ENCODE measurements at places on chromosomes 5 and 9. TPM values are rescaled to one million over a fixed set of nuclear protein-coding genes. Genes with fewer than 3 reads are reported as not detected.

GRCh38 chr5:98309785-98310598 is 463.5 kb upstream of the RGMB start:
- no peaks in the 10 kb centered on the region for H3K4me1 ChIP-seq
- H3K27me3 ChIP-seq = no peaks in the 10 kb centered on the region
- no peak overlapping the region for H3K4me3 ChIP-seq

- no peak for DNase-seq
- H3K36me3 ChIP-seq = no peaks in the 10 kb centered on the region
- no peak overlapping the region for H3K27ac ChIP-seq
- H3K27me3 ChIP-seq = peaks cover 25% of the 10 kb centered on the region
- peaks cover 36% of the 10 kb centered on the region for H3K4me1 ChIP-seq
These were observed 34.0 kb downstream of the RASGEF1C start for GRCh38 chr5:180175015-180175431.

DNA sequence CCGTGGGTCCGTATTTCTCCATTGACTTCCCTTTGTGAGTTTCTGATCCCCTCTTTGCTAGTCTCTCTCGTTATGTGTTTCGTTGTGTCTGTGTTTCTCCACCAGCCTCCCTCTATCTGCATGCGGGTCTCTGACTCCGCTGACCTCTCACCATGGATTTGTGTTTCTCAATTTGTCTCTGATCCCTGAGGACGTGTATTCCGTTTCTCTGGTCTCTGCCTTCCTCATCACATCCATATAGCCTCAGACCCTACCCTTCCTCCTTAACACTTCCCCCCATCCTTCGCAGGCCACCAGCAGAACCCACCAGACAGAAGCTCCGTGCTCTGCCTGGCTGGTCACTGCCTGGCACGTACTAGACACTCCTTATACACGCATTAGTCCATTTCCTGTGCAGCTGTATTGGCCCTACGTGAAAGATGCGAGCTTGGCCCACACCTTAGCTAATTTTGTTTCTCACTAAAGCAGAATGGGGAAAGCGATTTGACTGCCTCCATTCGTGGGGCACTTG is 631 bp downstream of the B4GALT7 start:
- DNase-seq = no peak
- H3K36me3 ChIP-seq = peaks cover 12% of the 10 kb centered on the region
- H3K27ac ChIP-seq = peak overlapping the region; percentile 95
- no peaks in the 10 kb centered on the region for H3K27me3 ChIP-seq

- no peaks in the 10 kb centered on the region for H3K27me3 ChIP-seq
- no peaks in the 10 kb centered on the region for H3K4me1 ChIP-seq
- no peak for DNase-seq
- H3K27ac ChIP-seq = no peak overlapping the region
These were observed 30.9 kb upstream of the RAI14 start for GRCh38 chr5:34625246-34625645.

- peaks cover 16% of the 10 kb centered on the region for H3K36me3 ChIP-seq
- peak overlapping the region; percentile 88 for H3K27ac ChIP-seq
- peak; percentile 49 for DNase-seq
- peaks cover 37% of the 10 kb centered on the region for H3K4me1 ChIP-seq
- H3K4me3 ChIP-seq = peak overlapping the region; percentile 81
- no peaks in the 10 kb centered on the region for H3K27me3 ChIP-seq
These were observed 541 bp downstream of the GNPDA1 start for GRCh38 chr5:142012186-142012785.

GRCh38 chr9:131198041-131198715 is 72.8 kb downstream of the NUP214 start:
- no peaks in the 10 kb centered on the region for H3K27me3 ChIP-seq
- H3K27ac ChIP-seq = no peak overlapping the region
- no peak for DNase-seq
- H3K36me3 ChIP-seq = peaks cover 97% of the 10 kb centered on the region

- no peak for DNase-seq
- no peak overlapping the region for H3K4me3 ChIP-seq
- no peak overlapping the region for H3K27ac ChIP-seq
- no peaks in the 10 kb centered on the region for H3K4me1 ChIP-seq
- peaks cover 65% of the 10 kb centered on the region for H3K27me3 ChIP-seq
- H3K36me3 ChIP-seq = no peaks in the 10 kb centered on the region
These were observed 40.4 kb upstream of the UNC5A start for GRCh38 chr5:176769911-176770310.

GRCh38 chr5:51465165-51465564 is 81.9 kb downstream of the ISL1 start:
- H3K4me3 ChIP-seq = no peak overlapping the region
- H3K27ac ChIP-seq = no peak overlapping the region
- no peaks in the 10 kb centered on the region for H3K27me3 ChIP-seq
- no peaks in the 10 kb centered on the region for H3K4me1 ChIP-seq
- DNase-seq = no peak
- no peaks in the 10 kb centered on the region for H3K36me3 ChIP-seq

GRCh38 chr9:128575469-128575868 is 23.1 kb downstream of the SPTAN1 start:
- no peak for DNase-seq
- peaks cover 23% of the 10 kb centered on the region for H3K4me1 ChIP-seq
- H3K36me3 ChIP-seq = peaks cover 98% of the 10 kb centered on the region
- peak overlapping the region; percentile 66 for H3K27ac ChIP-seq
- H3K27me3 ChIP-seq = no peaks in the 10 kb centered on the region

GRCh38 chr9:125998837-125999503 is 251.8 kb downstream of the PBX3 start:
- H3K4me1 ChIP-seq = no peaks in the 10 kb centered on the region
- H3K36me3 ChIP-seq = no peaks in the 10 kb centered on the region
- no peak for DNase-seq
- H3K4me3 ChIP-seq = no peak overlapping the region

DNA sequence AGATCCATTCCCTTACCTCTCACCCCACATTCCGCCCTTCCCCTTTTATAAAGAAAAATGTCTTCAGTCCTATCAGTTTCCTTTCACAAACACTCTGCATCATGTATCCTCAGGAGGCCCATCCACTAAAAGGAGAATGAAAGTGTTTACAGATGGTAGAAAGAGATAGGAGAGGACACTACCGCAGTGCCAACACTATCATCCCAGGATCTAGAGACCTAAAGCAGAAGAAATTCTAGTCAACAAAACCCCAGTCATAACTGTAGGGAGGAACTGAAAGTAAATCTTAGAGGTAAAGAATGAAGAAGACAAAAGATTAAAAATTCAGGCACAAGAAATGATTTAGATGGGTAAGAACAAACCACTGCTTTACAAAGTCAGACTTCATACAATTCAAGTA is 114.1 kb downstream of the MLLT3 start:
- no peak overlapping the region for H3K27ac ChIP-seq
- H3K4me1 ChIP-seq = peaks cover 45% of the 10 kb centered on the region
- H3K27me3 ChIP-seq = no peaks in the 10 kb centered on the region
- H3K36me3 ChIP-seq = no peaks in the 10 kb centered on the region
- no peak overlapping the region for H3K4me3 ChIP-seq
- DNase-seq = no peak

DNA sequence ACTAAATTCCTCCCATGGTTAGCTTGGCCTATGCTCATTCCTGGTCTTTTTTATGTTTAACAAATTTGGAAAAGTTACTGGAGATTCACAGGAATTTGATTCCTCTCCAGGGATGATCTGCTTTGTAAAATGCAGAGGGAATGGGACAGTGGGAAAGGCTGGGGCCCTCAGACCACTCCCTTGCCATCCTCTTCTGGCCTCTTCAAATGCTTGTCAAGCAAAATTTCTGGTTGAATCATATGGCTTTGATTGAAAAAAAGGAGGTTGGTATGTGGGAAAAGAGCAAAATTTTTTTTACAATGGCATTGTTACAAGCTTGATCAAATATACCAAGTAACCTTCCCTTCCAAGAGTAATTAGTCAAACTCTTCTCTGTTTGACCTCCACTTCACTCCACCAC is 225.1 kb downstream of the PIK3R1 start:
- H3K36me3 ChIP-seq = no peaks in the 10 kb centered on the region
- no peak overlapping the region for H3K27ac ChIP-seq
- H3K27me3 ChIP-seq = no peaks in the 10 kb centered on the region
- H3K4me3 ChIP-seq = no peak overlapping the region
- no peak for DNase-seq
- peaks cover 14% of the 10 kb centered on the region for H3K4me1 ChIP-seq

- H3K27me3 ChIP-seq = no peaks in the 10 kb centered on the region
- no peaks in the 10 kb centered on the region for H3K36me3 ChIP-seq
- no peaks in the 10 kb centered on the region for H3K4me1 ChIP-seq
These were observed 22.4 kb upstream of the HOMER1 start for GRCh38 chr5:79536193-79536906.

DNA sequence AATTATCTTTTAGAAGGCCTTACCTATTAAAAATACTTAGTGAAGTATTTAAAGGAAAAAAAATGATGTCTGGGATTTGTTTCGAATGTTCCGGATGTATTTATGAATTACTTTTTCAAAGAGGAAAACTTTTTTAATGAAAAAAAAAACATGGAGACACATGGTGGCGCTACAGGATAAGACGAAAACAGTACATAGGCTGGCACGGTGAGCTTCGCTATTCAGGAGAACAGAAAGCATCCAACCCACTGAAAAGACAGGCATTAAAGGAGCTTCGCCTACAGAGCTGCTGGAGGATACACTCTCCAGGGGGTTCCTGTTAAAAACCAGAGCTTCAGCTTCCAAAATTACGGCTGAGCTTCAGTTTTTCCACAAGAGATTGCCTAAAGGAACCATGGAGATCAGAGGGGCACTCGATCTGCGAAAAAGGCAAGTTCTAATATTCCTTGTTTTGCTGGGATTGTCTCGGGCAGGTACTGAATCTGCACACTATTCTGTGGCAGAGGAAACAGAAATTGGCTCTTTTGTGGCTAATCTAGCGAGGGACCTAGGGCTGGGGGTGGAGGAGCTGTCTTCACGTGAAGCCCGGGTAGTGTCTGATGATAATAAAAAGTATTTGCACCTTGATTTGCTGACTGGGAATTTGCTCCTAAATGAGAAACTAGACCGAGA is at the start of gene PCDHB14:
TSS of gene PCDHB14 (plus strand) at position 232 of the 672 bp plus-strand sequence. CDS start at position 395, 163 bp downstream.
- DNase-seq = no peak
- no peaks in the 10 kb centered on the region for H3K4me1 ChIP-seq
- no peaks in the 10 kb centered on the region for H3K27me3 ChIP-seq
- H3K36me3 ChIP-seq = peaks cover 38% of the 10 kb centered on the region
- H3K27ac ChIP-seq = no peak within 1 kb of the TSS

DNA sequence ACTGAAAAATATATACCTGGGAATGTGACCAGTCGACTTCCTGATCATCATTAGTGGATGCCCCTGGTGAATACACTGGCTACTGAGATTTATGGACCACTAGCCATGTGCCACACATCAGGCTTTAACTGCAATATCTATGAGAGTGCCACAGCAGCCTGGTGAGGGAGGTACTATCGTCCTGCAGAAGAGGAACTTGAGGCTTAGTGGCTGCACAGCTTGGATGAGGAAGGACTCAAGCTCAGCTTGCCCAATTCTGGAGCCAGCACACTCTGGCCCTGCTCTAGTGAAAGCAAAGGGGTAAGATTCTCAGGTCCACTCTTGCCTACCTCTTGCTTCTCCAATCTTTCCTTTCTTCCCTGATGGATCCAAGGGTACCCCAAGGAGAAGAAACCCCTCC is 129.3 kb downstream of the ENTREP1 start:
- H3K4me3 ChIP-seq = no peak overlapping the region
- H3K36me3 ChIP-seq = peaks cover 26% of the 10 kb centered on the region
- no peaks in the 10 kb centered on the region for H3K27me3 ChIP-seq
- DNase-seq = no peak
- no peaks in the 10 kb centered on the region for H3K4me1 ChIP-seq
- H3K27ac ChIP-seq = no peak overlapping the region

DNA sequence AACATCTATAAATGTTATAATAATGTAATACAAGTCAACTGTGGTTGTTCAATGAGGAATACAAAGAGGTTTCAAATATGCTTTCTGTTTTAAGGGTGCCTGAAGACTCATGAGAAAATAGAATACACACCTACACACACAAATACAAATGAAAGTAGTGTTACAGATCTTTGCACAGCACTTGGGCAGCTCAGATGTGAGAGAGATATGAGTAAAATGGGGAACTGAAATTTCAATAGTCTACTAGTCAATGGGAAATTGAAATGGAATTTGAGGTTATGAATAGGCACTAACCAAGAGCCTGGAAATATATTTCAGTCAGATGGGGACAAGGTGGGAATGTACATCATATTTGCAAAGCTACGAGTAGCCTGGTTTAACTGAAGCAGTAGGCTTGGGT is 96.6 kb downstream of the ISL1 start:
- H3K36me3 ChIP-seq = no peaks in the 10 kb centered on the region
- no peak overlapping the region for H3K27ac ChIP-seq
- DNase-seq = no peak

GRCh38 chr5:78717674-78718584 is 69.4 kb upstream of the LHFPL2 start:
- H3K27ac ChIP-seq = no peak overlapping the region
- no peaks in the 10 kb centered on the region for H3K27me3 ChIP-seq
- no peaks in the 10 kb centered on the region for H3K36me3 ChIP-seq
- H3K4me1 ChIP-seq = peaks cover 5% of the 10 kb centered on the region
- H3K4me3 ChIP-seq = no peak overlapping the region

TLX3 gene
- total RNA-seq = not detected

POLR3G gene
- 0.88 TPM for total RNA-seq

IL33 gene
- total RNA-seq = 27.1 TPM

PCA3 gene
- total RNA-seq = not detected

SPRY4 gene
- 10.2 TPM for total RNA-seq

EIF4E1B gene
- not detected for total RNA-seq

PLPPR1 gene
- not detected for total RNA-seq

SLC34A1 gene
- not detected for total RNA-seq

SLC6A3 gene
- total RNA-seq = not detected

ECM2 gene
- 7.2 TPM for total RNA-seq

CARD9 gene
- 1.2 TPM for total RNA-seq

ADAMTS16 gene
- total RNA-seq = not detected

OR1L4 gene
- total RNA-seq = not detected

N4BP3 gene
- total RNA-seq = 1.8 TPM

DDX4 gene
- not detected for total RNA-seq

INIP gene
- 15.2 TPM for total RNA-seq

TMEM252 gene
- total RNA-seq = not detected

OR4F3 gene
- not detected for total RNA-seq

Data from left ventricle myocardium inferior (tissue), 1 donor.